ENCODE measurements at places on chromosomes 4 and X. TPM values are rescaled to one million over a fixed set of nuclear protein-coding genes. Genes with fewer than 3 reads are reported as not detected.

The SMIM43 gene
- not detected for total RNA-seq

The TMEM47 gene
- total RNA-seq: not detected

The IL1RAPL2 gene
- total RNA-seq: not detected

The FGF13 gene
- total RNA-seq: not detected

The XAGE1B gene
- total RNA-seq: not detected

The CD38 gene
- total RNA-seq: 110 TPM

The ATP11C gene
- 16.7 TPM for total RNA-seq

The PPARGC1A gene
- total RNA-seq: not detected

The DSPP gene
- not detected for total RNA-seq

The SAGE1 gene
- not detected for total RNA-seq

The RHOXF2B gene
- total RNA-seq: not detected

The TIGD2 gene
- total RNA-seq: 5.3 TPM

The PDS5A gene
- 99.9 TPM for total RNA-seq

The CDKL2 gene
- 0.22 TPM for total RNA-seq

The SCD5 gene
- 6.2 TPM for total RNA-seq

The ZCCHC18 gene
- total RNA-seq: 13.5 TPM

The MAGEB17 gene
- total RNA-seq: not detected

The DAPP1 gene
- 22.8 TPM for total RNA-seq

The MID1 gene
- 0.22 TPM for total RNA-seq

The ARMCX1 gene
- 0.45 TPM for total RNA-seq

The ASB12 gene
- total RNA-seq: not detected

The MAGEA10 gene
- total RNA-seq: not detected

The FAM236A gene
- not detected for total RNA-seq

The NAA11 gene
- not detected for total RNA-seq

The ARSJ gene
- 0.23 TPM for total RNA-seq

The SSX4 gene
- not detected for total RNA-seq

The GNRHR gene
- not detected for total RNA-seq

The CHM gene
- 20.4 TPM for total RNA-seq

The LNX1 gene
- total RNA-seq: not detected

The SPACA5 gene
- total RNA-seq: not detected
